ENCODE measurements at places on chromosomes 1 and 21.

DNA sequence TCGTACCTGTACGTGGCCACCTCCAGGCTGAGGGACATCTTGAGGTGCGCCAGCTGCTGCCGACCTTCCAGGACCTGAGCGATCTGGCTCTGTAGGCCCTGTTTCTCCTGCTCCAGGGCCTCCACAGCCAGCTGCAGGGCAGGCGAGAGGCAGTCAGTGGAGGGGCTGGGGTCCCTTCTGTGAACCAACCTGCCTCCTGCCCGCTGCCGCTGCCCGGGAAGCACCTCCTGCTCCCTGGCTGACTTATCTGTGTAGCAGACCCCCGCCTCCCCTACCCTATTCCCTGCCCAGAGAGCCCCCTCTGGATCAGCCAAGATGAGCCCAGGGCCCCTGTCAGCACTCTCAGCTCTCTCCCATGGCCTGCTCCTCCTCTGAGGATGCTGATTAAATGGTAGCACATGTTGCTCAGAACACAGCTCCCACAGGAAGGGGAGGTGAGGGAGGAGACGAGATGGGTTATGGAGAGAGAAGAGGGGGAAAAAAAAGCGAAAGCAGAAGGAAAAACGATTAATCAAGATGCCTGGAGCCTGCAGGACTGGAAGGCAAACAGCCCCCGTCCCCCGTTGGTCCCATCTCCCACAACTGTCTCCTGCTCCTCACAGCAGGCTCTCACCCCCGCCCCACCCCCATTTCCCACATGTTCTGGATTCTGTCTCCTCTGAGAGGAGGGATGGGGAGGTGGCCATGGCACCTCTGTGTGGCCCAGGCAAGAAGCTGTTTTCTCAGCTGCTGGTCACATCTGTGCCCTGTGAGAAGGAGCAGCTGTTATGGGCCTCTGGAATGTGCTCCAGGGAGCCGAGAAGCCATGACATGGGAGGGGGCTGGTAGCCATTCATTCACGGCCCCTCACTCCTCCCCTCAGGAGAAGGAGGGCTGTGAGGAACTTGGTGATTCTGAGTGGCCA lies 1.7 kb downstream of the NES start:
- no peak for DNase-seq

GRCh38 chr1:96515430-96515829 lies 206.2 kb upstream of the PTBP2 start:
- DNase-seq = no peak

GRCh38 chr1:159162516-159163265 lies 8.7 kb upstream of the CADM3 start:
- no peak for DNase-seq

DNA sequence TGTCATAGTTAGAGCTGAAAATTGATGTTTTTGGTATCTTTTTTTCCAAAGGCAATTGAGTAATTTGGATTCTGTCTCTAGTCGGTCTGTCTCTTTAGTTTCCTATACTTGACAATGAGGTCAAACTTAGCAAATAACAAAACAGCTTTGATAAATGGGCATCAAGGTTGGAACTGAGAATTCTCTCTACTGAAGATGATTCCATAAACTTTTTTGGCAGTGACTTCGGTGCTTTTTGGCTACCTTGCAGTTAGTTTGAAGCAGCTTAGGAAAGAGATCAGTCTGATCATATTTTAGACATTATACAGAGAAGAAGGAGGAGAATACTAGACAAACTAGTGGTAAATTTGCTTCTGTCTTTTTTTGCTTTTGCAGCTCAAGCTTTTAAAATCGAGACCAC lies 559 bp downstream of the VCAM1 start:
- no peak for DNase-seq

DNA sequence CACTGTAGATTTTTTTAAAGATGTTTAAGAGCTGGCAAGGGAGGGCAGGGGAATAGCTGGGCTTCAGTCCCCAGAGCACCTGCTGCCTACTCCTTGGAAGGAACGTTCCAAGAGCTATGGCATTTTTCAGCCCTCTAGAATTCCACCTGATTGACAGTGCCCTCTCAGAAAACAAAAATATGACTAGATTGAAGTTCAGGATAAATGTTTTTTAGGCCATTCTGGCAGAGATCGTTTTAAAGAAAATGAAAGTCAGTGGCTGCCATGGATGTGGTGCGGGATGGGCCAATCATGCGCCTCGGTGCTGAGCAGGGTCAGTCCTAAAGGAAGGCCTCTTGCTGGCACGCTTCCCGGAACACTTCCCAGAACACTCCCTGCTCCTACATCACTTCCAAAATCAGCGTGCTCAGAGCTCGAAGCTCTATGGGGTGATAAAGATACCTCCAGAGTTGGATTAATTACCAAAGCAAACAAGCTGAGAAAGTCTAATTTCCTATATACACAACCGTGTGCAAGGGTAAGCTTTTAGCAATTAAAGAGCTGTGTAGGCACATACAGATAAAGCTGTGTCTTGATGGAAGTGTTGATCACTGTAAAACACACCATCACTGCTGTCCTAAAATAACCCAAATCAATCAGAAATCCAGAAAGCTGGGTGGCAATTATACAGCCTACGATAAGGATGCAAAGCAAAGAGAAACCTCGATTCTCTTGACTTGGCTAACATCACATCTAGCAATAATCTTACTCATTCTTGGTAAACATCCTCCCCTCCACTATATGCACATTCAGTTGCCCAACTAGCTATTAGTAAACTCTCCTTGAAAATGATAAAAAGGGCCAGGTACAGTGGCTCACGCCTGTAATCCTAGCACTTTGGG lies 34.6 kb downstream of the TGFBR3 start:
- DNase-seq = peak; percentile 54

- no peak for DNase-seq
Measured at GRCh38 chr1:67489643-67490042, 59.4 kb upstream of the SERBP1 start.

DNA sequence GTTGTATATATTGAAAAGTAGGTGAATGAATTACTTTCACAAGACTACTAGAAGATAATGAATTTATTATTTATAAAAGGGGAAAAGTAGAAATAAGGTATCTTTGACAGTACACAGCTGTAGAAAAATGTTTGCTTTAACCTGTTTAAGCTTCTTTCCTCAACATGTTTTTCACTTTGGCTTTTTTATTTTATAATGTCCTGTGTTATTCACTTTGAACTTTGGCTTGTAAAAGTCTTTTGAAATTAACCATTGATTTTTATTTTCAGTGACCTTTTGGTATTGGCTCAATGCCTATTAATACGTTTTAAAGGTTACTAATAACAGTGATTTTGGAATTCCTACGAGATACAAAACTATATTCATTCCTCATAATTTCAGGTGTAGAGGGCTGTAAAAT lies 57.7 kb upstream of the MPC2 start:
- DNase-seq = no peak

GRCh38 chr1:70914224-70914623 lies 133.4 kb downstream of the PTGER3 start:
- DNase-seq = no peak

GRCh38 chr1:207910591-207911354 lies at the start of gene CD34:
Gene CD34, minus strand, starts transcription at chr1:207911125. Its CDS starts 45 bp downstream, at chr1:207911080.
- DNase-seq = no peak

DNA sequence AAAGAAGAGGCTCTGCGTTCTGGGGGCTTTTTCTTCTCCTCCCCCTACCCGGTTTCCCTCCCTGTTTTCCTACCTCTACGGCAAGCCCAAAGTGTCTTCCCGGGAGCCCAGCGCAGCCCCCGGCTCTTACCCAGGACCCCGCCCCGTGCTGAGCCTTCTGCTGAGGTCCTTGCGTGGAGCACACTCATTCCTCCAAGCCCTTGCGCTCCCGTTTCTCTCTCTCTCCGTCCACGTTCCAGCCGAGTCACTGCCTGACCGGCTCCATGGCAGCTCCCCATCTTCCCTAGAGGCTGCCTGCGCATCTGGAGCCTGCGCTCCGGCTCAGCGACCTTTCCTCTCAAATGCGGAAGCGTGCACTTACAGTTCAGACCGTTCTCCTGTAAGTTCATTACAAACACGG lies 24.9 kb upstream of the PDXK start:
- no peak for DNase-seq

- DNase-seq = no peak
Measured at GRCh38 chr1:116902723-116903383, 6.9 kb upstream of the PTGFRN start.

DNA sequence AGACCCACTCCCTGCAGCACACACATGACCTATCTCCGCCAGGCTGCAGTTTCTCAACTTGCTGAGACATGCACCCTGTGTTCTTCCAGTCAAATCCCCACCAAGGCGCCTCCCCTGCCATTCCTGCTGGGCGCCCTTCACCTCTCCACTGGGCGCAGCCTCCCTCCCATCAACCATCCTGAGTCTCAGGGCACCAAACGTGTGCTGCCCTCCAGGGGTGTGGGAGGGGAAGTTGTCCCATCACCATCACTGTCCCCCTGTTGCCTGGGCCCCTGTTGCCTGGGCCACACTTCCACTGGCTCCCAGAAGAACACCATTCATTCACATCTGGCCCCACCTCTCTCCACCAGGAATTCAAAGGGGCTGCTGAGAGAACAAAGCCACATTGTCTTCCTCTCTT lies 44.9 kb upstream of the EFHD2 start:
- DNase-seq = no peak

- no peak for DNase-seq
Measured at GRCh38 chr1:226799634-226800281, 60.7 kb upstream of the ITPKB start.

DNA sequence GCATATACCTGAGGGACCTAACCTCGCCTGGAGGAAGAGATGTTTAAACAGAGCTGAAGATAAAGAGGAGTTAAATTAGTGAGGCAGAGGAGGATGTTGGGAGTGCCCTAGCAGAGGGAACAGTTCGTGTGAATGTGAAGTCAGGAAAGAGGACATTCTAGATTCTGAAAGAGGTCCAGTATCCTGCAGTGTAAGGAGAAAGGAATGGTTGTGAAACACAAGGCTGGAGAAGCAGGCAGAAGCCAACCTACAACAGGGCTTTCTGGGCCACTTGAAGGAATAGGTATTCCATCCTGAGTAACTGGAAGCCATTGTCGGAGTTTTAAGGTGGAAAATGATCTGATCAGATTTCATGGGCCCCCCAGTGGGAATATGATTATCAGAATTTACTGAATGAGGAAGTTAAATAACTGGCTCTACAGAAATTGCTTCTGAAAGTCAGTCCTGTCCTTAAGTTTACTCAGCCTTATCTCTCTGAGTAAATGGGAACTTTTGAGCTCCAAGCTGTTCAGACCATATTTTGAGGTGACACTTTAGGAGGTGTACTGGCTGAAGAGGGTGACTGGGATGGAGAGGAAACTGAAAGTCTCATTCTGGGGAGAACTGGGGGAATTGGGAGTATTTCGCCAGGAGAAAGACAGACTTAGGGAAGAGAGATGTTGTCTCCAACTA lies 24.4 kb upstream of the FAAH start:
- DNase-seq = no peak

DNA sequence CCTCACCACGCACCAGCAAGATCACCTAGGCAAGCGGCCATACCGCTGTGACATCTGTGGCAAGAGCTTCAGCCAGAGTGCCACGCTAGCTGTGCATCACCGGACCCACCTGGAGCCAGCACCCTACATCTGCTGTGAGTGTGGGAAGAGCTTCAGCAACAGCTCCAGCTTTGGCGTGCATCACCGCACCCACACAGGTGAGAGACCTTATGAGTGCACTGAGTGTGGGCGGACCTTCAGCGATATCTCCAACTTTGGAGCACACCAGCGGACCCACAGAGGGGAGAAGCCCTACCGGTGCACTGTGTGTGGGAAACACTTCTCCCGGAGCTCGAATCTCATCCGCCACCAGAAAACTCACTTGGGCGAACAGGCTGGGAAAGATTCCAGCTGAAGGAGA lies 5.0 kb downstream of the ZNF691 start:
- DNase-seq = no peak

DNA sequence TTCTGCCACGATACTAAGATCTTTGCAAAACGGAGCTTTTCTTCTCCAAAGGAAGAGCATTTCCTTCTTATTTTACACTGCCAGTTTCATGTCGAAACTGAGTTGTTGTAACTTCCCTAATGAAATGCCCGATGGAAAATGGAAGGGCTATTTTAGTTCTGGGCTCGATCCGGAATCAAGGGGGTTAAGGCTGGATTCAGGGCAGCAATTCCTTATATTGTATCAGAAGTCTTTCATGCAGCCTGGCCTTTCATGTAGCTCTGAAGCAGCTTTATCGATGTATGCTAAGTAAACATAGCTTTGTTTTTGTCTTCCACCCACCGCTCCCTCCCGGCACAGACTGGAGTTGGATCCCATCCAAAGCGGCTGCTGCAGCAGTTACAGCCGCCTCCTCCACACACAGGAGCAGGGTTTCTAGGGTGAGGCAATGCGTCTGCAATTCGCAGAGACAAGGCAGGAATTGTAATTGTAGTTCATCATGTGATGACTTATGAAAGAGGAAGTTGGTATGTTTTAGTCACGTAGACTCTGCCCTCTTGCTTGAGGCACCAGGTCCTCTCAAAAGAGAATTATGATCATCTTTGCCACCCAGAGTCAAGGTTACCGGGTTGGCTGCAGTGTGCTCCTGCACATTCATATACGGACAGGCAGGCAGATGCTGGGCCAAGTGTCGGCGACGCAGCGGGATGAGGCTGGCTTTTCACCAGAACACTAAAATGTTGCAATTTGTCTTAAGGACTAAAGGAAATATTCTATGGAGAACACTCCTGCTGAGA lies 2.6 kb upstream of the IRF2BP2 start:
- DNase-seq = peak; percentile 94

- no peak for DNase-seq
Measured at GRCh38 chr1:44499306-44499705, 94.3 kb downstream of the RNF220 start.

DNA sequence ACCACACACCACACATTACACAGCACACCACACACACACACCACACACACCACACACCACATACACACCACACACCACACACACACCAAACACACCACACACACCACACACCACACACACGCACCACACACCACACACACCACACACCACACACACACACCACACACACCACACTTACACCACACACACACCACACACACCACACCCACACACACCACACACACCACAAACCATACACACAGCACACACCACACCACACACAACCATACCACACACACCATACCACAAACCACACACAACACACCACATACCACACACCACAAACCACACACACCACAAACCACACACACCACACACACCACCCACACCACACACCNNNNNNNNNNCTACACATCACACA lies 40.9 kb upstream of the SIK1 start:
- no peak for DNase-seq

- peak; percentile 24 for DNase-seq
Measured at GRCh38 chr1:53619367-53620060, 119.5 kb downstream of the GLIS1 start.

DNA sequence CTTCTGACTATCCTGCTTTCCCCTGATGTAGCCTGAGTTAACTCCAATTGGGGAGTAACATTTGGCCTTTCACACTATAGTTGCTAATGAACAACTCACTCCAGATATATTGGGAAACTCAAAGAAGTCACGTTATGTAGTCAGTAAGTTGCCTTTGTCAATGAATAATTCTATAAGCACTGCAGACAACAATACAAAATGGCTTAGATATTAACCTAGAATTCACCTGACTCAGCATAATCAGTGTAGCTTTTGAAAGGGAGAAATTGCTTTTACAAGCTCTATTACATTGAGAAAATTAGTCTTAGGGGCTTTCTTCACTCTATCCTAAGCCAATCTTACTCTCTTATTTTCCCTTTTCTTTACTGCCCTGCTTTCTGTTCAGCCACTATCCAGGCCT lies 303.5 kb upstream of the NR5A2 start:
- DNase-seq = no peak

- no peak for DNase-seq
Measured at GRCh38 chr1:97489834-97490233, 431.0 kb downstream of the DPYD start.

- DNase-seq = no peak
Measured at GRCh38 chr1:71053146-71053545, 5.5 kb upstream of the PTGER3 start.

- no peak for DNase-seq
Measured at GRCh38 chr21:10430005-10430404, 91.4 kb upstream of the TPTE start.
